ENCODE measurements at places on chromosomes 7 and 10.

DNA sequence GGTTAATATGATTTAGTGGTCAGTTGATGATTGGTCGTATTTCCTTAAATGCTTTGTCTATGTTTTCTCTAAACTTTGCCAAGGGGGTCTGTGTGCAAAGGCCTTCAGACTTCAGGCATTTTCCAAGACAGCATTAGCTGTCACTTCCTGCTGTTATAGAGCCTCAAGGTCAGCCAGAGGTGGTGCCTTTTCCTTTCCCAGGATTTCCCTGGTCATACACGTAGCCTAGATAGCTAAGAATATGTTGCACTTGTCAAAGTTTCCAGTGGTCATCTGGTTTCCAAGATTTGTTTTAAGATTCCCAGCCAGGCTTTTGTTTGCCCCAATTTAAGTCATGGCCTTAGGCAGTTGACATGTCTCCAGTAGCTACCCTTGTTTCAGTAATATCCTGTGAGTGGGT lies 133.2 kb upstream of the IGFBP3 start:
- no peak for DNase-seq

GRCh38 chr10:6522230-6522629 lies 57.8 kb downstream of the PRKCQ start:
- DNase-seq: no peak

DNA sequence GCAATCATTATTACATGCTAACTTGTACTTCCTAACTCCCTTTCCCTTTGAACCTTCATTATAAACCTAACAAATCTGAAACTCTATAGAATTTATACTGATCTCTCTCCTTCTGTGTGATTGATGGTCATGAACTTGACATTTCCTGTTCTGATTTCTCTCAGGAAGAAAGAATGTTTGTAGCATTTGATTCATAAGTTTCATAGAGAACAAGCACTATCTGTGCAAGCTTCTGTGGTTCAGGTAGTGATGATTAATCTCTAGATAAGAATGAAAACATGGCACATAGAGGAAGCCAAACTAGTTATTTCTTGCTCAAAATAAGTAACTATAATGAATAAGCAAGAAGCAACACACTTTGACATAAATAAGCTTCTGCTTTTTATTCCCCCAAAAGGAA lies 34.2 kb downstream of the TFPI2 start:
- DNase-seq: no peak

DNA sequence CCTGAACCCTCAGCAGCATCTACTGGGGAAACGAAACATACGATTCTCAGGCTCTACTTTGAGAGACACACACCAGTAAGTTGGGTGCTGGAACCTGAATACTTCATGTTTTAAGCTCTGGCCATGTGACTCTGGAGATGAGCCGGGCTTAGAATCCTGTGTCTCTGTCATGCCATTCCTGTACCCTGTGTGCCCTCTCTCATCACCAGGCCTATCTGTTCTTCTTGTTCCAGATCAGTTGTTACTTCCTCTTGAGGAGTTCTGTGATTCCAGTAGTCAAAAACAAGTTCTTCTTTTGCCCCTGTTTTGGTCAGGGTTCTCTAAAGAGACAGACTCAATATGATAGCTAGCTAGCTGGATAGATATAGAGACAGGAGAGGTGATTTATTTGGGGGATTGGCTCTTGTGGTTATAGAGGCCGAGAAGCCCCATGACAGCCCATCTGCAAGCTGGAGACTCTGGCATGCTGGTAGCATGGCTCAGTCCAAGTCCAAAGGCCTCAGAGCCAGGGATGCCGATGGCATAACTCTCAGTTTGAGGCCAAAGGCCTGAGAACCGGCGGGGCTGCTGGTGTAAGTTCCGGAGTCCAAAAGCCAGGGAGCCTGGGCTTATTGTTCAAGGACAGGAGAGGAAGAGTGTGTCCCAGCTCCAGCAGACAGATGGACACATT lies 54.3 kb downstream of the CHN2 start:
- DNase-seq: no peak

- DNase-seq: no peak
These were observed 323.4 kb downstream of the WDR37 start for GRCh38 chr10:1379601-1380000.

GRCh38 chr10:63718421-63718820 lies 197.2 kb downstream of the REEP3 start:
- DNase-seq: no peak

DNA sequence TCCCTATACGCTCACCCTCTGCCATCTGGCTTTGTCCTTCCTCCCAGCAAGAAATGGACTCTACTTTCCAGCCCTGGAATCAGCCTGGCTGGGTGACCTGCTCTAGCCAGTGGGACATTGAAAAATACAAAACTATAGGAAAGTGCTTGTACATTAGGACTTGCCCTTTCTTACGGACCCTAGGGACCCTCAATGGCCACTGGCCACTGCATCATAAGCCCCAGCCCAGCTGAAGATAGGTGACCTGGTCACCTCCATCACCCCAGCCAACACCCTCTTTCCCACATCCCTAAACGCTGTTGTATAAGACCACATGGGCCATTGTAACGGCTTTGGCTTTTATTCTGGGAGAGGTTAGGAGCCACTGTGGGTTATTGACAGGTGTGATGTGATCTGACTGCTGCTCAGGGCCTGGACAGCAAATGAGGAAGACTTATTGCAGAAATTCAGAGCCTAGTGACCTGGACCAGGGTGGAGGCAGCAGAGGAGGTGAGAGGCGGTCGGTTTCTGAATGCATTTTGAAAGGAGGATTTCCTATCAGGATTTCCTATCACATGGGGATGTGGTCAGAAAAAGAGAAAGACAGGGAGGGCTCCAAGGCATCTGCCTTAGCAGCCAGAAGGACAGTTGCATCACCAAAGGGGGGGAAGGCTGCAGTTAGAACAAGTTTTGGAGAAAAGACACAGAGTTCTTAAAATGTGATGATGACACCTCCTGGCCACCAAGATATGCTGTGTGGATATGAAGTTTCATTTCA lies 2.2 kb upstream of the LMBR1 start:
- no peak for DNase-seq

- no peak for DNase-seq
These were observed 639.0 kb downstream of the AUTS2 start for GRCh38 chr7:70237256-70237655.

- no peak for DNase-seq
These were observed 59.9 kb downstream of the SUGCT start for GRCh38 chr7:40194745-40195144.

DNA sequence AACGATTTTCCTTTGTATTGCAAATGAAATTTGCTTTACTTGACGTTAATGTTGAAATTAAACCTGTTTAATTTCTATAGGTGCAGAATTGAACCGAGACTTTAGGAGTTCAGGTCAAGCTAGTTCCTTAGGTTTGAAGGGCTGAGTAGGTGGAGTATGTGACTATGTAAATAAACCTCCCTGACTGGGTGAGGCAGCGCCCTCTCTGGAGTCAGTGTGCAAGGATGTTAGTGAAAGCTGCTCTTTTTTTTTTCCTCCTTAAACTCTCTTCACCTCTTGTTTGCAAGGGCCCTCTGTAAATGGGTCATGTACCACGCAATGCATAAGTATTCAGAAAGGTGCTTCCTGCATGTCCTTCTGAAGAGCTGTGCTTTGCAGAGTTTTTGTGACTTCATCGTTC lies 33.8 kb downstream of the GALNT17 start:
- DNase-seq: no peak

GRCh38 chr10:96753956-96754355 lies 33.6 kb upstream of the PIK3AP1 start:
- DNase-seq: no peak

DNA sequence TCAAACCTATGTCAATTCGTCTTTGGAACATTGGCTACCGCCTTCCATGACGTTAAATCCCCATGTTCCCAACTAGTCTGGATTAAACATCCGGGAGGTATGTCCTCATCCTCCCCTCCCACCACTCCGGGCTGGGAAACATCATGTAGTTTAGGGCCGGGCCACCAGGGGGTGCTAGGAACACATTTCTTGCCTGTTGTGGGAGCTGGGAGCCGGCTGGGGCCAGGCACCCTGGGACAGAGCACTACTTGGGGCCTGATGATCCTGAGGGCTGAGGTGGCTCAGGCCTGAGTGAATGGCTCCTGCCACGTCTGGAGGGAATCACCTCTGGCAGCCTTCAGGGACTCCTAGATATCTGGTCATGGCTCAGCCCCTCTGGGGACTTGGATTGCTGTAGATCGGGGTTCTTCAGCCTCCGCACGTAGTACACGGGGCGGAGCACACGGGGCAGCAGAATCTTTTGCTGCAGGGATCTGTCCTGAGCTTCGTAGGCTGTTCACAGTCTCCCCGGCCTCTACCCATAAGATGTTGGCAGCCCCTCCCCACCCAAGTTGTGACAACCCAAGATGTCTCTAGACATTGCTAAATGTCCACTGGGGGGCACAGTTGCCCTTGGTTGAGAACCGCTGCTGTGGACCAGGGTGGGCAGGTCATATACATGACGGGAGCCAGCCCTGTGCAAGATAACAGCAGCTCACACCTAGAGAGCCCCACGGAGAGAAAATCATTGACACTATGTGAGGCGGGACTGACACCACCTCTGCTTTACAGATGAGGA lies 141.2 kb upstream of the ZNF716 start:
- DNase-seq: no peak
